Neural progenitor cell (in vitro differentiated cells): ENCODE measurements at places on chromosomes 1 and 21.

DNA sequence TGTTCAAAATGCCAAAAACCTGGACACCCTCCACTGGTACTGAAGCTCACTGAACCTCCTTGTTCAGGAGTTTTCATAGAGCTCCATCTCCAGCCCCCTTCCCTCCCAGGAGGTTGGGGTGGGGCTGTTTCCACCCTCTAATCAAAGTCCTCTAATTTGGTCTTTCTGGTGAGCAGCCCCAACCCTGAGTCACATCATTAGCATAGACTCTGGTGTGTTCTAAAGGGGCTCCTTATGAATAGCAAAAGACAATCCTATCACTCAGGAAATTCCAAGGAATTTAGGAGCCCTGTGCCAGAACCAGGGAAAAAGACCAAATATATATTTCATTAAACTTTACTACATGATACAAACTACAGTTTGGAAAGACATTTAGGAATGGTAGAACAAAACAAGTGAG lies 13.2 kb upstream of the UBE4B start:
- DNase-seq, result no peak
- H3K27ac ChIP-seq, result no peak overlapping the region
- H3K4me3 ChIP-seq, result no peak overlapping the region
- H3K27me3 ChIP-seq, result no peaks in the 10 kb centered on the region
- no peaks in the 10 kb centered on the region for H3K36me3 ChIP-seq
- H3K4me1 ChIP-seq, result no peaks in the 10 kb centered on the region

DNA sequence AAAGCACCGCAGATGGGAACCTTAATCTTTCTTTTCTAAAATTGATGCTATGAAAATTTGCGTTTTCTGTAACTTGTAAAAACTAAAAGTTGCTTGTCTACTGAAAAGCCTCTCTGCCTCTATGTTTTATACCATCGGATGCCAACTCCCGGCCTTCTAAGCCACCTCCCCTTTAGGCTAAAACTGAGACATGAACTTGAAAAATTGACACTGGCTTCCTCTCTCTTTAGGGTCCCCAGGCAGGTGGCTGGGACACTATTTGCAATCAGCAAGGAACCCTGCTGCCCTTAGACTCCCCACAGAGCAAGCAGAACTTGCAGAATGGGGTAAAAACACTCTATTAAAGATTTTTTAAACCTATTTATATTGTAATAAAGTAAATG lies 151.1 kb upstream of the CAMK1G start:
- H3K4me3 ChIP-seq, result no peak overlapping the region
- peak overlapping the region; percentile 31 for H3K27ac ChIP-seq
- DNase-seq, result no peak
- no peaks in the 10 kb centered on the region for H3K27me3 ChIP-seq
- H3K36me3 ChIP-seq, result no peaks in the 10 kb centered on the region

DNA sequence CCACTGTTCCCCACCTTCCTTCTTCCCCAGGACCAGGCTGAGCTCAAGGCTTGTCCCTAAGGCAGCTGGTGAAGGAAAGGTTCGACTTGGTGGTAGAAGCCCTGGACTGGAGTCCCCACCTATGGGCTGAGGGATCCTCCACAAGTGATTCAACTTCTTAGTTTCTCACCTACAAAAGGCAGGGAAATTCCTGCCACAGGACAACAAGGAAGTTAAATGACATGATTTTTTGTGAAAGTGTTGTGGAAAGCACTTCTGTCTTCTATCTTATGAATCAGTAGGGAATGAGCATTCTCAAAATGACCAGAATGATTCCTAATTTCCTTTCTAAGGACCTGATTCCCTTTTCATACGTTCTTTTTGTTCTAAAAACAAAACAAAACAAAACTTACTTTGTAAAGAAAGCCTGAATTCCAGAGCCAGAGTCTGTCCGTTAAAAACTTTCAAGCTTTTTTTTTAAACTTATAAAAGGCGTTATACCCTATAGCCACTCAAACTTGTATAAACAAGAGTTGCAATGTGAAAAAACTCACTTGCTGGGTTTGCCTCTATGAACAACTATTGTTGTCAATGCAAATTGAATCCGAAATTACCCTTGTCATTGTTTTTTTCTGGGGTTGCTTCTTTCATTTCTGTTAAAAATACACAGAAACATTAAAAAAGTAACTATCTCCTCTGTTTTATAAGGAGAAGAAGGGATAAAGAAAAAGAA lies 12.2 kb downstream of the KCNJ15 start:
- no peaks in the 10 kb centered on the region for H3K27me3 ChIP-seq
- H3K36me3 ChIP-seq, result no peaks in the 10 kb centered on the region
- no peak overlapping the region for H3K4me3 ChIP-seq

GRCh38 chr1:103477101-103477500 lies 48.4 kb upstream of the RNPC3 start:
- H3K4me3 ChIP-seq, result no peak overlapping the region
- no peaks in the 10 kb centered on the region for H3K27me3 ChIP-seq
- H3K4me1 ChIP-seq, result no peaks in the 10 kb centered on the region
- no peak overlapping the region for H3K27ac ChIP-seq

GRCh38 chr1:160077486-160077885 lies 3.9 kb upstream of the KCNJ9 start:
- no peak overlapping the region for H3K27ac ChIP-seq
- no peak for DNase-seq
- no peak overlapping the region for H3K4me3 ChIP-seq
- H3K36me3 ChIP-seq, result no peaks in the 10 kb centered on the region
